ENCODE measurements at places on chromosomes 5 and 9.

DNA sequence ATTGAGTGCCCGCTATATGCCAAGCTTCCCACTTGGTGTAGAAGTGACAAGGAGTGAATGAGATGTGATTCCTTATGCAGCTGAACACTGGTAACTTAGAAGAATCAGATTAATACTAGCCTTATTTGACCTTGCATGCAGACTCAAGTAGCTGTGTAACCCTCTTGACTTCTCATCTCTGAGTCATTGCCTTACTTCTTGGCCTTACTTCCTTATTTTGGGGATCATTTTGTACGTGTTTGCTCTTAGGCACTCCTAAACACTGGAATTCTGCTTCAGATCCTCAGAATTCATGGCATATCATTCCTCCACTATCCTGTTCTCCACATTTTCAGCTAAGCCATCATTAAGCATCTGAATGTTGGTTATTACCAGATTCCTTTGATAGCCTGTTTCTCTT lies 948.9 kb upstream of the ARRDC3 start:
- no peak for DNase-seq

DNA sequence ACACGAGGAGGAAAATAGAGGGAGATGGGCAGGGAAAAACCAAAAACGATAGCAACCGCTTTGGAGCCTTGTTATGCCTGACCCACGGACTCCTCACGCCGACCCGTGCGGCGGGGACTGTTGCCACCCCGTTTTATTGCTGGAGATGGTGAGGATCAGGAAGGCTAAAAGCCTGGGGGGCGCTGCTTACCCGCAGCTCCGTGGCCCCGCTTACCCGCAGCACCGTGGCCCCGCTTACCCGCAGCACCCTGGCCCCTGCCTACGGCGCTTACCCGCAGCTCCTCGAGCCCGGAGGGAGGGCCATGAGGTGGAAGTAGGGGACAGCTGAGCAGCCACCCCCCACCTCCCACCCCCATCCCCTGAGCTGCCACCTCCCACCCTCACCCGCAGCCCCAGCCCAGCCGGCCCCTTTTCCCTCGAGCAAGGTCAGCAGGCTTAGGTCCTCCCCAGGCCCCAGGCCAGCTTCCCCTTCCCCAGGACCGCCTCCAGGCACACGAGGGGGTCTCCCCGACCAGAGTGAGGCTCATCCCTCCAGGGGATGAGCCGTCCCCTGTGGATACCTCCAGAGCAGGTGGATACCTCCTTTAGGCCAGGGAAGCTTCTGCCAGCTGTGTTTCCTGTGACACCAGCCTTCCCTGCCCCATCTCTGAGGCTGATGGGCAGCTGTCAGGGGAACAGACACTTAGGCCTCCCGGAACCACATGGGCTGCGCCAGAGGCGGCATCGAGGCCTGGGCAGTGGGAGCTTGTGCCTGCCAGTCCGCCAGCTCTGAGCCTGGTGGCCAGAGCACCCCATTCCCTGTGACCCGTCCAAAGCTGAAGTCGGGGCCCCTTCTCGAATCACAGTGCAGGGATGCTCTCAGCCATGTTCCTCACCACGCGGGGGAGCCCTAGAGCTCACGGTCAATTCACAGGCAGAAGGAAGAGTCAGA lies 92.3 kb downstream of the LMX1B start:
- peak; percentile 84 for DNase-seq

DNA sequence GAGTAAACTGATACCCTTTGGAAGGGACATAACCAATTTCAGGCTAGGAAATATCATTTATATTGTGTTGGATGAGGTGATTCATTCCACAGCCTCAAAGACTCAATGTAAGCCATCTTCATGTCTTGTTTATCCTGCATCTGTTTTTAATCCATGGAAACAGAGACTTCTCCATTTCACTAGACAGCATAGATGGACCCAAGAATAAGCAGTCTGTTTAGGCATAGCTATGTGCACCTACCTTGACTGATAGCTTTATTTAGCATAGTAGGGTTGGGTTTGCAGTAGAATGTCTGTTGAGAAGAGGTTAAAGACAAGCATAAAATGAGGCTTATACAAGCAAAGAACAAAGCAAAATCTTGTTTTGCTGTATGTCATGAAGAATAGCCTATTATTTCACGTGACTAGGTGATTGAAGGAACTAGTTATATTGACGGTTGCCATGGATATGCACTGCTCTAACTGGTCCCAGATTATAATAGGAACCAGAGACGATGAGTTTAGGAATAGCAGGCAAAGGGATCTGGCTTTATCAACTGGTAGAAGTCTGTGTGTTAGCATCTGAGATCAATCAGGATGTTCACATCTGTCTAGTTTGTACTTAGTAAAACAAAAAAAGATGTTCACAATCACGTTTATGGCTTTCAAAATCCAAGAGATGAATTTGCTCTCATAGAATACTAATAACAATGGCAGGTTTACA lies 154.8 kb upstream of the KLF9 start:
- no peak for DNase-seq

DNA sequence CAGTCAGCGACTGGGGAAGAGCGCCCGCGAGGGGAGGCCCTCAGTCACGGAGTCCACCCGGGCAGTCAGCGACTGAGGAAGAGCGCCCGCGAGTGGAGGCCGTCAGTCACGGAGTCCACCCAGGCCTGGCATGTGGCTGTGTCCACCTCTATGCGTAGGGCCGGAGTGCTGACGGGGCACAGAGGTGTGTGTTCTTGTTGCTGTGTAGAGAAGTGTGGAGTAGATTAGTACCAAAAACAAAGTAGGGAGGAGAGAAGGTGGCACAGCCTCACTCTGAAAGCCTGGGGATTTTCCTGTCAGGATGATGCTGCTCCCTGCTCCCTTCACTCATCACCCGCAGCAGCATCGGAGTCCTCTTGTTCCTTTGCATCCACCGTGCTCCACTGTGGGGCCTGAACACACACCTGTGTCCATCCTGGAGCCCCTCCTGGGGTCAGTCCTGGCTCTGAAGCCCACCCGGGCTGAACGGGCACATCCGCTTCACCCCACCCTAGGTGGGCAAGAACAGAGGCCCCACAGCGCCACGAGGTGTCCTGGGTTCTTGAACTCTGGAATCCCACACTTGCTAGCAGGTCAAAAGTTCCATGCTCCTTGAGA lies 37.9 kb downstream of the AHRR start:
- DNase-seq, result no peak

DNA sequence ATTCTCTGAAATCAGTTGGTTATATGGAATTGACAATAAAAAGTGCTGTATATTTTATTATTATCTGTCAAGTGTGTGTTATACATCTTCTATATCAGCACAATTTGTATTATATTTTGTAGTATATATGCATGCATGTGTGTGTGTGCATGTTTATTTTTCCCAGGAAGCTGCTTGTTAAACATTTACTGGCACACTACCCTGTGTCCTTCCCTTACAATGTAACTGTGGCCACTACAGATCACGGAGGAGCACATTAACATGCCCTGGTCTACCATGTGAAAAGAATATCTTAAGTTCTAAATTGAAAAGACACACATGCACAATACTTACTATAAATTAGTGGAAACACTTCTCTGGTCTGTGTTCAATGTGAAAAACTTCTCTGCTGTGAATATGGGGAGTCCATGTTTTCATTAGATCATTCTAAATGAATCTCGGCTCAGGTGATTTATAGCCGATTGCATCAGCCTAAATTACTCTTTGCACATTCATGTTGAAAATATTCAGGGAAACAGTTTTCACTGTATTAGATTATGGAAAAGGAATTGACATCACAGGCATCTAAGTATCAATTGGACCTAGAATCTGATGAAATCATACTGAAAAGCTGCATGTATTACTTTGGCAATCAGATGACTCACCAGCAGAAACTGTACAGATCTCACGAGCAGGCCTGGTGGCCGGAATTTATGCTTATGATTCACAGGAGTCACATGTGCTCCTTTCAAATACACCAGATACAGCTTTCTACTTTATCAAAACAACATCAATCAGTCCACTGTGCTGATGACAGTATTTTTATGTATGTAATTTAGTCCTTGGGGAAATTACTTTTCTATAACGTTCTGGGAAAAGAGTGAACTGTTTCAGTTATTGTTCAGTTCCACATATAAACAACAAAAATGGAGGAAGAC lies 39.4 kb downstream of the LURAP1L start:
- peak; percentile 9 for DNase-seq

GRCh38 chr5:158869092-158869491 lies 230.6 kb downstream of the EBF1 start:
- DNase-seq, result no peak

- DNase-seq, result no peak
Measured at GRCh38 chr5:135826221-135826525, 8.3 kb upstream of the SLC25A48 start.

All from hematopoietic multipotent progenitor cell treated with erythropoietin and hydrocortisone succinate and interleukin-3 and kit ligand, for 4 days (in vitro differentiated cells).